ENCODE measurements at places on chromosomes 12 and 14.

GRCh38 chr14:80419345-80419744 is 208.0 kb upstream of the DIO2 start:
- no peak for DNase-seq

- DNase-seq: peak; percentile 27
Measured at GRCh38 chr14:68229423-68230100, 410.0 kb downstream of the RAD51B start.

DNA sequence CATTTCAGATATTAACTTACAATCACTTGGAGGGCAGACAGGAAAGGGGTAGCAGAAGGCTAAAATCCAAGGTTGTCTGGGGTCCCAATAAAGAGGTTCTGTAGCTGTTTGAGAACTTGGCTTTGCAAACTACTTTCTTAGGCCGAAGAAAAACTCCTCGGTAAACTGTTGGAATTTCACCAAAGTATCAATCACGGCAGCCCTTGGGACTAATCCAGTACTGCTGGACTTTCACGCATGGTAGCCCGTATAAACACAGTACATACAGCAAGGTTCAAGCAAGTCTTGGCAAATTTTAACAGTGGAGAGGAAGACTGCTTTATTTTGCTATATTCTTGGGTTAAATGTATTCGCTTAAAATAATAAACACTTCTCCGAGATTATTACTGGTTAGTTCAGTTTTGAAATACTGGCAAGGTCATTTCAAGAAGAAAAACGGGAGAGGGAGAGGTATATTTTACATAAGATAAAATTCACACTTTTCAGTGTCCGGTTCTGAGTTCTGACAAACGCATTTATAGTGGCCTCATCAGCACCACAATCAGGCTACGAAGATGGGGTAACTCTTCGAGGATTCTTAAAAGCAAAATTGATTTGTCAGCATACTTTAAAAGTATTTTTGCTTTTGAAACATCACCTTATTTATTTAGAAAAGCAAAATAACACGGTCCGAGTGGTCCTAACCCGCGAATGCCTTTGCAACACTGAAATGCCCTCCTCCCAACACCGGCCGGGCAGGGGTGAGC is 1.3 kb downstream of the SETD3 start:
- DNase-seq: no peak

DNA sequence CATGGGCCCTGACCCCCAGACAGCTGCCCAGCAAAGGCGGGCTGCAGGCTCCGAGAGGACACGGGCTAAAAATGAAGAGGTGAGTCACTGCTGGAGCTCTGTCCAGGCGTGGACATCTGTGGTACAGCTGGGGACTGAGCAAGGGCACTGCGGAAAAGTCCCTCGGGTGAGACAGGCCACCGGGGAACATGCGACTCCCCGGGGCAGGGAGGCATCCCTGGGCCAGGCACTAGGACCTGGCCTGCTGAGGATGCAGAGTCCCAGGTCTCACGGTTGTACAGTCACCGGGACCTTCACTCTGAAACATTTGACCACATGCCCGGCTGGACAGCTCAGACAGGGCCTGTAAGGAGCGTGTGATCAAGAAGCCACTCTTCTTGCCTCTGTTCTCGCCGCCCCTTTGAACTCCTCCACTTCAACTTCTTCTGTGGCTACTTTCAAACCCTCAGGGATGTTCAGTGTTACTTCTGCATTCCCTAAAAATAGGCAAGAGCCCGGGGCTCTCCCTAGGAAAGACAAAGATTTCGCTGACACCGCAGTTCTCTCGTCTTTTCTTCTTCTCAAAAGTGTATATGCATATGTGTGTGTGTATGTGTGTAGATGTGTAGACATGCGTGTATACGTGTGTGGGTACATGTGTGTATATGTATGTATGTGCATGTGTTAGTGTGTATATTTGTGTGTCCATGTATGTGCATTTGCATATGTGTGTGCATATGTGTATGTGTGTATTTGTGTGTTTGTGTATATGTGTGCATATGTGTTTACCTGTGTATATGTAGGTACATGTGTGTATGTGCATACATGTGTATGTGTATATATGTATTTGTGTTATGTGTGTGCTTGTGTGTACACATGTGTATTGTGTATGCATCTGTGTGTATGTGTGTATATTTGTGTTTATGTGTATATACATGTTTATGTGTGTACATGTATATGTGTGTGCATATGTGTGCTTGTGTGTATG is 5.0 kb upstream of the RFLNA start:
- DNase-seq: no peak

DNA sequence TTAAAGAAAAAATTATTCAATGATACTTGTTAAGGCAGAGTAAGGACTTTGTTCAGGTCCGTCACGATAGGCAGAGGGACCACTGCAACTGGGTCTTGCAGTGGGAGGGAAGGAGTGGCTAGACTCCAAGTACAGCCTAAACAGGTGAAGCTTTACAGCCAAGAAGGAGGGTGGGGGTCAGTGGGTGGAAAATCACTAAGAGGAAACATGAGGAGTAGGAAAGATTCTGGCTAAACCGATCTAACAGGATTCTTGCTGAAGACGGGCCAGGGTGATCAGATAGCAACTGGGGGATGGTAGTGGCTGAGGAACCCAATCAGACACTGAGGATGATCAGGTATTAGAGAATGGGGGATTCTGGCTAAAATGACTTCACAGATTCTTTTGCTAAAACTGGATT is 100.2 kb downstream of the TTC7B start:
- no peak for DNase-seq

DNA sequence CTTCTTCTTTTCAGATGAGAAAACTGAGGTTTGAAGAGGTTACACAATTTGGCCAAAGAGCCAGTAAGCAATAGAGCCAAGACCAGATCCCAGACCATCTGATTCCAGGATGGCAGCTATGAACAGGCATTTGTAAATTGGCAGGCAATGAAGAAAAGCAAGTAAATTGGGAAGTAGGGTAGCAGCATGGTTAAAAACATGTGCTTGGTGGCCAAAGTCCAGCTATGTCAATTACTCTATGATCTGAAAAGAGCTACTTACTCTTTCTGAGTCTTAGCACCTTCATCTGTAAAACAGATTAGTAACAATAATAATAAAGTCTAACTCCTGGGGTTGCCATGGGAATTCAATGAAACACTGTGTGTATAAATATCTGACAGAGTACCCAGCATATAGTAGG is 60.2 kb upstream of the MDM1 start:
- no peak for DNase-seq

- DNase-seq: no peak
Measured at GRCh38 chr12:119589634-119590033, 3.9 kb upstream of the TMEM233 start.

DNA sequence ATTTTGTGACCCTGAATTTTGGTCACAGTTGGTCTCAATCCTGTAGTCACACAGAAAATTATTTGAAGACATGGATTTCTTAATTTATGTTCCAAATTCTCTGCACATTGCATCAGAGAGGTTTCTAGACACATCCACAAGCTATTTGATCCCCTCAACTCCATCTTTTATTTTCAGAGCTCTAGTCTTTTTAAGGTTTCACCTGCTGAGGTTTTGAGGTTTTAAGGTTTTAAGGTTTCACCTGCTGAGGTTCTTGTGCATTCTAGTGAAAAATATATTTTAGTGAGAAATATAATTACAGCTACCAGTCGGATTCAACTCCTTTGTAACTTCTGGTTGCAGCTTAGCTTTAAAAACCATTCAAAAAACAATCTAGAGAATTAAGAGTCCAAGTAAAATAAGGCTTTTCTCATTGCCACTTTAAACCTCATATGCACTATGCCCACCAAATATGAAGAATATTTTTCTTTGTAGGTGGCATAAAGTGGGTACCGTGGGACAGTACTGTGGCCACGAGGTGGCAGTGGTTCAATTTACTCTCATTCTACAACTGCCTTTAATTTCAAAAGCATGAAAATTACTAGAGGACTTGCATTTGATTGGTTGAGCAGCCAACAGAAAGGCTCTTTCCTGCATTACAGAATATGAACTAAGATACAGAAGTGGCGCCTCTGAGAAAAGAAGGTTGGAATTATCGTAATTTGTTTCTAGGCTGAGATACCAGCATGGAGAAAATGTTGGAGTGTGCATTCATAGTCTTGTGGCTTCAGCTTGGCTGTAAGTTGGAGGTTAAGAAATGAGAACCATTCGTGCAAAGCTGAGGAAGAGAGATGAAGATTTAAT is 366.5 kb upstream of the OR4E1 start:
- DNase-seq: peak; percentile 36

GRCh38 chr14:24895622-24896021 is 154.3 kb downstream of the STXBP6 start:
- no peak for DNase-seq

DNA sequence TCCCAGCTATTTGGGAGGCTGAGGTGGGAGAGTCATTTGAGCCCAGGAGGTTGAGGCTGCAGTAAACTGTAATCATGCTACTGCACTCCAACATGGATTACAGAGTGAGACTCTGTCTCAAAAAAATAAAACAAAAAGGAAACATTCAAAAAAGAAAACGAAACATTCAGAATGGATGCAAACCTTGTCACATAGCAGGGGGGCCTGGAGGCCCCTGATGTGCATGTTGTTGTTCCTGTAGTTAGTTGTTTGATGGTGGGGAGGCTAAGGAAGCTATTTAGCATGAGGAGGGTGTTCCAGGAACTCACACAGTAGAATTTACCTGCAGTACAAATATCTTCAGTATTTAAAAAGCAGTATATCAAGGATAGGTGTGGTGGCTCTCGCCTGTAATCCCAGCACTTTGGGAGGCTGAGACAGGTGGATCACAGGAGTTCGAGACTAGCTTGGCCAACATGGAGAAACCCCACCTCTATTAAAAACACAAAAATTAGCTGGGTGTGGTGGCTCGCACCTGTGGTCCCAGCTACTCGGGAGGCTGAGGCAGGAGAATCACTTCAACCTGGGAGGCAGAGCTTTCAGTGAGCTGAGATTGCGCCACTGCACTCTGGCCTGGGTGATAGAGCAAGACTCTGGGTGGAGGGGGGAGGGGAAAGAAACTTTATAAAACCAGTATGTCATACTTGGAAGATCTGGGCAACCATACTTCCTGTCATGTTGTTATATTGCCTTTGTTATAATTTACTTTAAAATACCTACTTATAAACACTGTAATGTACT is 17.6 kb upstream of the AEBP2 start:
- DNase-seq: no peak

DNA sequence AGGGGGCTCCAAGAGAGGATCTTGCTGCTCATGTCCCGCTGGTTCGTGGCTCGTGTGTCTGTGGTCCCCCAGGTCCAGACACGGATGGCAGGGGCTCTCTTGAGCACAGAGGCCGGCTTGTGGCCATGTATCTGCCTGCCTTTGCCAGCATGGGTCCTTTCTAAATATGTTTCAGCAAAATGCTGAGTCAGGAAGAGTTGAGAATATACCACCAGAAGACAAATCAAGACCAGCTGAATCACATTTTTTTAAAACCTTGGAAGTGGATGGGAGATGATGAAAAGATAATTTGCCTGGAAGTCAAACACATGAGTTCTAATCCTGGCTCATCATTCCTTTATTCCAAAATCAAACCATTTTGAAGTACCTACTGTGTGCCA is 58.0 kb downstream of the NUAK1 start:
- DNase-seq: no peak

DNA sequence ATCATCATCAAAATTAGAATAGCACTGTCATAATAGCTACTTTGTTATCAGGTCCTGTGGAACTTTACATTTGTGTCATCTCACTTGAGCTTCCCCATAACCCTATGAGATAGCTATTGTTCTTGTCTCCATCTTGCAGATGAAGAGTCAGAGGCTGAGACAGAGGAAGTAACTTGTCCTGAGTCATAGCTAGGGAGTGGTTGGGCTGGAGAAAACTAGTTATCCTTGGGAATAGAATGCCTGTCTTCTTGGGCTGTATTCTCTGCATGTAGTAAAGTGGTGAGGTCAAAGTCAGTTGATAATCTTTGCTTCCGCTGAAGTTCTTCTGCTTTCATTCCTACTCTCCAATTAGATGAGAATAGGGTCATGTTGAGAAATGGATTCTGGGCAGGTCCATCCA is 117.0 kb downstream of the SMOC1 start:
- DNase-seq: no peak
